ENCODE measurements at places on chromosomes 6 and 20.

GRCh38 chr20:48153523-48153922 lies 368.2 kb upstream of the SULF2 start:
- DNase-seq, result no peak

GRCh38 chr6:33288921-33289783 lies at the start of the genes PFDN6 and WDR46:
TSS of gene PFDN6 (plus strand) at chr6:33289601. CDS start at chr6:33289857, 256 bp downstream.
TSS of gene WDR46 (minus strand) at chr6:33289239. CDS start at chr6:33289170, 69 bp downstream.
- peak; percentile 68 for DNase-seq

DNA sequence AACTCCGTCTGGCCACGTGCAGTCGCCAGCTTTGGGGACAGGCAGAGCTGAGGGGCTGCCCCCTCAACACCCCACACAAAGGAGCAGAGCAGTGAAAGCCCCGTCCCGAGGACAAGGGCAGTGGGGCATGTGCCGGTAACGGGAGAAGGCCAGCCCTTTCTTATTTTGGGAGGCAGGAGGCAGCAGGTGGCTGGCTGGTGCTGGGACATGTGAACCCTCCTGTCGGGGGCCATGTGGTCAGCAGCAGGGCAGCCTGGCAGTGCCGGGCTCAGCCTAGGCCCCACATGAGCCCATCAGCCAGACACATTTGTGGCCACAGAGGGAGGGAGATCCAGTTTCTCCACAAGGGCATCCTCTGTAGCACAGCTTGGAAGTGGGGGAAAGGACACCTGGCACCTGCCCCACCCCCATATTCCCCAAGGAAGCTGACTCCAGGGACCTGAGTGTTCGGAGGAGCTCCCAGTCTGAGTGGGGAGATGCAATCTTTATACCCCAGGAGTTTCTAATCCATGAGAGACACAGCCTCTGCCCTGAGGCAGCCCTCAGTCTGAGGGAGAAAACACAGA lies 137.6 kb downstream of the MRPL14 start:
- DNase-seq, result no peak

DNA sequence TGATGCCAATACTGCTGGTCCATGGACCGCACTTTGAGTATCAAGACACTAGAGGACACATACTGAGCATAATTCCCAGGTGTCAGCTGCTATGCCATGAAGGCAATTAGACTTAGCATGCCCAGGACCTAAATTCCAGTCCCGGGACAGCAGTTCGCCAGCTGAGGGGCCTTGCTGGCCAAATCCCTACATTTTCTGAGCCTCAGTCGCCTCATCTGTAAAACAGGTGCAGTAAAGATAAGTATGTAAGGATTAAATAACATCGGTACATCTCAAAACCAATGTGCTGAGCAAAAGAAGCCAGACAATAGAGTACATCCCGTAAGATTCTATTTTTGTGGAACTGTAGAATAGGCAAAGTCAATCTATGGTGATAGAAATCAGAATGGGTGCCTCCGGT lies 1.0 kb downstream of the BFSP1 start:
- no peak for DNase-seq

- DNase-seq, result no peak
Observed at GRCh38 chr6:86255973-86256372, 613.3 kb upstream of the SYNCRIP start.

DNA sequence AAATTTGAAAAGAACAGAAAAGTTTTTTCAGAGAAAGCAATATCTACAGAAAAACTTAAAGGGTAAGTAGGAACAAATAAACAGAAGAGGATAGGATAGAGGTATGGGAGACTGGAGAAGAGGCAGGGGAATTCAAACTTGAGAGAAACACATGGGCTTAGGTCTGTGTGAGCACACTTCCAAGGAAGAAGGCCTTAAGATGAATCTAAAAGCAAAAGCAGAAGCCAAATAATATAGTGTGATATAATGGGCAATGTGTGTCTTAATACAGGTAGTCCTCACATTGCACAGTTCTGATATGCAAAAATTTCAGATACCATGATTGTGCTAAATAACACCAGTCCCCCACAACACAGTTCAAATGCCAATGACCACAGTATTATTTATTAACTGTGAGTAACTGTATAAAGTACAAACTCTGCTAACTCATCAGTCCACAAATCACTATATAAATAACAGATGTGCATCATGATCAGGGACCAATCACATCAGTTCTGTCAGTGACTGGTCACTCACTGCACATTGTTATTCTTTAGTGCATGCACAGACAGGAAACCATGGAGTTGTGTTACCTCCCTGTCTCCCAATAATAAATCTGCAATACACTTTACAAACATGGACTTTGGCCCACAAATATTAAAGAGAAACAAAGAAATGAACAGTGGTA lies 18.6 kb downstream of the SNX14 start:
- no peak for DNase-seq

GRCh38 chr6:1387876-1388629 lies 1.3 kb upstream of the FOXF2 start:
- DNase-seq, result no peak

DNA sequence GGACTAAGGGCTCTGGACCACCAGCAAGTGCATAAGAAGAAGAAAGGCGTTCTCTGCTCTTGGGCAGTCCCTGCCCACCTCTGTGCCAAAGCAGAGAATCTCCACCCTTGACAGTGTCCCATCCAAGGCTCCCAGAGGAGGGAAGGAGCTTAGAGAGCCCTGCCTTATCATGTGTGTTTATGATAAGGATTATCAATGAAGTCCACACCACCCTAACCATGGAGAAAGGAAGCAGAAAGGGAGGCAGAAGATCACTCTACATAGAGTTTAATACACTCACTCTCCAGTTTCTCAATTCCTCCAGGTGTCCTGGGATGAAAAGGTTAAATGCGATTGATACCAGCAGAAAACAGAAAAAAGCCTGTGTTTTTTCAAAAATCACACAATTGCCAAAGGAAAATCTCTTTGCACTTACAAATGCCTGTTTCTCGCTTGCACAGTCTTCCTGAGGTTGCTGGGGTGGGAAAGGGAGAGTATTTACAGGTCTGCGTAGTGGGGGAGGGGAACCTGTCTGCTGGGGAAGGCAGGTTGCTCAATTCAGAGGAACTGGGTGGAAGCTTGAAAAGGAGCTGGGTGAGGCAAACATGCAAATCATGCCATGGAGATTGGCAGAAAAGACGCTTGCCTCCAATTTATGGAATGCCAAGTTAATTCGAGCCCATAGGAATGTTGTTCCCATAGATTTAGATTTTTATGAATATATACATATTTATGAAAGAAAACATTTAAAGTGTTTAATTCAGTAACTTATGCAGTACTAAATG lies 104.0 kb downstream of the EYA2 start:
- DNase-seq, result no peak

DNA sequence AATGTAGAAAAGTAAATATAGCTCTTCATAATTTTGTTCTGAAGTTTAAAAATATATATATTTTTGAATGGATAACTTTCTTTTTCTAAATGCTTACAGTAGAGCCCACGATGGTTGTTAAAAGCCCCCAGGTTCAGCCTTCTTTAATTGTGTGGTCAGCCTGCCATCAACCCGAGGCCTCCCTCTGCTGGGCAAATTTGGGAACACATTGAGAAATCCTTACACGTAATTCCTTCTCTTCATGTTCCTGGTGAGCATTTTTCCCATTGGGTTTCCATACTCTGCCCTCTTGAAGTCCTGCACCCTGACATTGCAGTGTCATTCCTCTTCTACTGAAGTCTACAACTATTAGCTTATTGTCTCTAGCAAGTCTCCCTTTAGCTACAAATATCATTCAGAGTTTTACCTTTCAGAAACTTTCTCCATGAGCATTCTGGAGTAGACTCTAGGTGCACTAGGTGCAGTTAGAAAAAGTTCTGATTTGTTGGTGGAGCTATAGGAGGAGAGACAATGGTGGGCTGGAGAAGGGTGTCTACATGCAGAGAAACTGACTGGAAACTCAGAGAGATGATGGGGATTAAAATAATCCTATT lies 40.6 kb downstream of the TRIM38 start:
- no peak for DNase-seq

GRCh38 chr6:22068561-22069305 lies 228.1 kb downstream of the PRL start:
- no peak for DNase-seq

Data from stimulated activated CD8-positive, alpha-beta memory T cell treated with anti-CD3 and anti-CD28 coated beads, Interleukin-12 subunit alpha, Interleukin-12 subunit beta, amount 100 ng/mL, for 4 hours (primary cell).